ENCODE measurements at places on chromosomes 16 and 17.

GRCh38 chr17:63024716-63025115 is 58.7 kb downstream of the TANC2 start:
- DNase-seq = no peak

GRCh38 chr16:71448274-71448866 is 6.5 kb upstream of the TLE7 start:
- DNase-seq = no peak

- DNase-seq = no peak
These were observed 87.5 kb upstream of the WSB1 start for GRCh38 chr17:27206447-27206846.

GRCh38 chr16:13606804-13607203 is 313.1 kb upstream of the ERCC4 start:
- DNase-seq = no peak

DNA sequence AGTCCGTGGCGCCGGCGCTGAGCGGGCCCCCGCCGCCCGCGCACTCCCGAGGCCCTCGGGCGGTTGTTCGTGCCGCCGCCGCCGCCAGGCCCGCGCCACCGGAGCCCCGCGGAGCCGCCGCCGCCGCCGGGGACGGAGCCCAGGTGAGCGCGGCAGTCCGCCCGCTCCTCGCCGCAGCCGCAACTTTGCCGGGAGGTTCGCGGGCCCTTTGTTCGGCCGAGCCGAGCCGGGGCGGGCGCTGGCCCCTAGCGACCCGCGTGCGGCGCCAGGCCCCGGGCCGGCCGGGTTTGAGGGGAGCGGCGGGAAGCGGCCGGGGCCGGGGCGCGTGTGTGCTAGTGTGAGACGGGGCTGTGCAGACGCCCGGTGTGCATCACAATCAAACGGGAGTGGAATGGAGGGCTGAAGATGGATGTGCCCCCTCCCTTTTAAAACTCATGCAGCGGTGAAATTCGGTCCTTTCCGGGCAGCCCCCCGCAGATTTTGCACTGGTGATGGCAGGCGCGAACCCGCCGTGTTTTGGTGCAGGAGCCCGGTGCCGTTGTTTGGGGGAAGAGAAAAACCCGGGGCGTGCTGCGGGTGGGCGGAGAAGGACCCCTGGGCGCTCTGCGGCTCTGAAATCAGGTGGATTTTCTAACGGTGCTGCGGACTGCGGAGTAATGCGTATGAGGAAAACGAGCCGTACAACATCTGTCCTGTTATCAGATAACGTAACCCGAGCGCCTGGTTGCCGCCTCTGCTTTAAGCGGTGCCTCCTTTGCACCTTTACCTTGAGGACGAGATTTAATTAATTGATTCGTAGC is 823 bp downstream of the TNRC6C start:
- DNase-seq = peak; percentile 33

DNA sequence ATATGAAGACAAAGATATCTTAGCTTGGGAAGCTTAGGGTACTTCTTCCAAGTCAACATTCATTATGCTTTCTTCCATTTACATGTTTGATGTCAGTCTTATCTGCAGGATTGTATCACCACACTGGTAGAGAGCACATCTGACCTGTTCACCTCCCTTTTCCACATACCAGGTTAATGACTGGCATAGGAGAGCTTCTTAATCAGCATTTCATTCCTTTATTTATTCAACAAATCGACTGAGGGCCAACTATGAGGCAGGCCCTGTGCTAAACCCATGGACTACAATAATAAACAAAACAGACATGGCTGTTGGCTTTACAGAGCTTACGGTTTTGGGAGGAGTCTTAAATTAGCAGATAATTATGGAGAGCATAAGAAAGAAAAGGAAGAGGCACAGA is 378.1 kb upstream of the CDH11 start:
- no peak for DNase-seq

DNA sequence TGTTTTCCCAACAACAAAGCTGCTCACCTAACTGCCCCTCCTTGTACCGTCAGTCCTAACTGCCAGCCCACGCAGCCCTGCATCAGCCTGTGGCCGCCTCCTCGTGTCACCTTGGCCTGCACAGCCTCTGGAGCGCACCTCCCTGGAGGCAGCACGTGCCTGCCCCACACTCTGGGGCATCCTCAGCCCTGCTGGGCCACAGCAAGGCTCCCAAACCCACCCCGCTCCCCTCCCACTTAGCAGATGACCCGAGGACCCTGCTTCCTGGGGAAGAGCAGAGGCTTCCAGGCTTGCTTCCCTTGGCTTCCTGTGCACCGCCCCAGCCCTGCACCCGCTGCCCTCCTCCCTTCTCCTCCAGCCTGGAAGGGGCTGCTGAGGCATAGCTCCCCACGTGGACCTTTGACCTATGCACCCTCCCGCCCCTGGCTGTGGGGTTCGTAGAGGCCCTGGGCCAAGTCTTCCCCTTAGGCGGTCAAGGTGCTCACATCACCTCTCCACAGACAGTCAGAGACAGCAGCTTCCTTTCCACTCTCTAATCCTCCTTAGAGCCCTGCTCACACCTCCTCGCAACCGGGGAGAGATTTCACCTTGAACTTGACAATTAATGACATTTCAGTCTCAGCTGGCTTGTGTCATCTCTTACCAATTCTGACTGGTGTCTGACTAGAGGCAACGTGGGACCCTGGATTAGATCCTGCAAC is 115.0 kb downstream of the MGAT5B start:
- DNase-seq = peak; percentile 64

- no peak for DNase-seq
These were observed 76.3 kb downstream of the JPH3 start for GRCh38 chr16:87678618-87679017.

DNA sequence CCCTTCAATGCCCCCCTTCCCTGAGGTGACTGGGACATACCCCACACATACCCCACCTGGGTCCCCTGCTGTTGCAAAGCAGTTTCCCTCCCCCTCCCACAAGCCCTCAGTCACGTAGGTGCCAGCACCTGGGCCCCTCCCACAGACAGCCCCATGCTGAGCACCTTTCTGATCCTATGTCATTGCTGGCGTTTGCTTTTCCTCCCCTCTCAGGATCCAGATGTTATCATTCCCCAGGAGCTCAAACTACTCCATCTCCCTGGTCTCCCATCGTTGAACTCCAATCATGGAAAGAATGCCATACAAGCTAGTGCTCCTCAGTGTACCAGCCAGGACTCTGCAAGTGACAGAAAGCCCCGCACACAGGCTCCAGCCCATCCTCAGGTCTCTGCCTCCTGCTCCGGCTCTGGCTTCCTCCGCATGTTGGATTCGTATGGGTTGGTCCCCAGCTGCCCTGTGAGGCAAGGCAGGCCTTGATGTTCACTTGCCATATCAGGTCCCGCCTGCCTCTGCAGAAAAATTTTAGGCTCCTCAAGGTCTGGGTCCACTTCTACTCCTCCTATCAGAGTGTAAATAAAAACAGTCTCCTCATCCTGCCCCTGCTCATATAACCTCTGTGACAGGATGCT is 31.4 kb upstream of the MED9 start:
- no peak for DNase-seq

GRCh38 chr16:22001591-22001990 is 675 bp upstream of the PDZD9 start:
- no peak for DNase-seq

GRCh38 chr16:55323637-55324271 is at the start of gene IRX6:
IRX6 (plus strand) TSS chr16:55324203; CDS start chr16:55325092, 889 bp downstream.
- DNase-seq = no peak

DNA sequence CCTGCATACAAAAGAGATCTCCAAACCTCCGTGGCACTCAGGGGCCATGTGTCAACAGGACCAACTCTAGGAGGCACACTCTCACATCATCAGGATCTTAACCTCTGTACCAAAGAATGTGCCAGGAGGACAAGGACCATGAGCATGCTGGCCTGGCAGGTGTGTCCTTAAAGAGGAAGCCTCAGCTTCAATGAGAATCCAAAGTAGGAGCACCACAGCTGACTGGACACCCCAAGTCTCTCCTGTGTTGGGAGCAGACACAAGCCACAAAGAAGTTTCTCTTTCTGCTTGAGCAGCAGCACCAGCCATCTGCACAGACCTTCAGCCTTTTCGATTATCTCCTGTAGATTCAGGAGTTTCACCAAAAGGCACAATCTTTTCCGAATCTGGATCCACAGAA is 1734.5 kb downstream of the TP53TG3F start:
- no peak for DNase-seq

GRCh38 chr17:74773871-74774286 is 2.3 kb downstream of the NAT9 start:
- no peak for DNase-seq

DNA sequence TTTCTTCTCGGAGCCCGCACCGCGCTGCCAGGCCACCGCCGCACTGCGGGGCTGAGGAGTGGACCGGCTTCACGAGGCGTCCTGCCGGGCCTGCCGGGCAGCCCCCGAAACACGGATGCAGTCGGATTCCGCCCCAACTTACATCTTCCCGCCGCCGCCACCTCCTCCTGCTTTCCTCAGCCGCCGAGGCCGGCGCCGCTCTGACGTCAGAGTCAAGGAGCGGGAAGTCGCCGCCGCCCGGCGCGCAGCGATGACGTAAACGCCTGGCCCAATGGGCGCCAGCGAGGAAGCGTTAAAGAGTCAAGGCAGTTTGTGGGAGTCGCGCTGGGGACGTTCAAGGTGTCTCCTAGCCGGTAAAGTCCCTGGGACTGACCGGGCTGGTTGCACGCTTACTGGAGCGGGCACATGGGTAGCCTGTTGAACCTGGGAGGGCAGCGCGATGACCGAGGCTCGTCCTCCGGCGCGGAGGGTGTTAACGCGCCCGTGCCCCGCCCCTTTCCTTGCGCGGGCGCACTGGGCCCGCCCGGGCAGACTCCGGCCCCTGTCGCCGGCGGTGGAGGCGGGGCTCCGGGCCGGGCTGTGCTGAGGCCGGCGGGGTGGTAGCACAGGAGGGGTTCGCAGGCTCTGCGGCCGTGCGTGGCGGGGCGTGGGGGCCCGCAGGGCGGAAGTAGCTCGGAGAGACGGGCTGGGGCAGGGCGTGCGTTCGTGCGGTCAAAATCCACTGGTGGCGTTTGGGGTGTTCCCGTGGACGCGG is at the start of gene RNPS1:
Gene RNPS1 (minus strand): TSS at position 214 of the 754 bp plus-strand sequence. CDS start 3,483 bp downstream, outside the sequence.
- DNase-seq = peak; percentile 94

DNA sequence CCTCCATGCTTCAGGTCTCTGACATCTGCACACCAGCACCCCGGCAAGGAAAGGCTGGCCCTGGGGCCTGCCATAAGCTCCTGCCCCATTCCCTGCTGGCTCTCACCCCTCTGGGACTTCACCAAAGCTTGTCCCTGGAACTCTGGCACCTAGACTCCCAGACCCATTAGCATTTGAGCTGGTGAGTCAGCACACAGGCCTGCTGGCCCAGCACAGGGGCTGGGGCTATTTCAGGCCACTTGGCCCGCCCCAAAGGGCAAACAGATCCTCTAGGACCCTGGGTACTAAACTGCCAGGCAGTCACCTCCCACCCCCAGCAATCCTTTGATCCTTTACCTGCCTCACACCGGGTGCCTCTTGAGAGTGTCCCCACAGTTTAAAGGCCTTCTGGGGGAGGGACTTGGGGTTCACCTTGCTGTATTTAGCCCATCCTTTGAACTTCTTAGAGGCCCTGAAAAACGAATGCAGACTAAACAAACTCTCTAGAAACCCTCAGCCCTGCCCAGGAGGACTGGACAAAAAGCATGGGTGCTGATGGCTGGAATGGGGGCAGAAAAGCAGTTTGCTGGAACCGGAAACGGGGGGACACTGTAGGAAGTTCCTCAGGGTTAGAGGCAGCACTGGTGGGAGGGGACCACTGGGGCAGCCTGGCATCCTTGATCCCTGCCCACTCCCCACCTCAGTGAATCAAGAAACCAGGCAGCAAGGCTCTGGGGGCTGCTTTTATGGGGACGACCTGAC is 3.2 kb upstream of the SAMD14 start:
- peak; percentile 85 for DNase-seq

DNA sequence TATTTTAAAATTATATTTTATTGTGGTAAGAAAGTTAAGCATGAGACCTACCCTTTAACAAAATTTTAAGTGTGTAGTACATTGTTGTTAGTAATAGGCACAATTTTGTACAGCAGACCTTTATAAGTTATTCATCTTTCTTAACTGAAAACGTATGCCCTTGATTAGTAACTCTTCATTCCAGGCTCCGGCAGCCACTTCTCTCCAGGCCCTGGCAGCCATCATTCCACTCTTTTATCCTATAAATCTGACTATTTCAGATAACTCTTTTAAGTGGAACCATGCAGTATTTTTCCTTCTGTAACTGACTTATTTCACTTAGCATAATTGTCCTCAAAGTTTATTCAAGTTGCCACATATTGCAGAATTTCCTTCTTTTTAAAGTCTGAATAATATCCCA is 348.2 kb downstream of the CDH11 start:
- DNase-seq = no peak

DNA sequence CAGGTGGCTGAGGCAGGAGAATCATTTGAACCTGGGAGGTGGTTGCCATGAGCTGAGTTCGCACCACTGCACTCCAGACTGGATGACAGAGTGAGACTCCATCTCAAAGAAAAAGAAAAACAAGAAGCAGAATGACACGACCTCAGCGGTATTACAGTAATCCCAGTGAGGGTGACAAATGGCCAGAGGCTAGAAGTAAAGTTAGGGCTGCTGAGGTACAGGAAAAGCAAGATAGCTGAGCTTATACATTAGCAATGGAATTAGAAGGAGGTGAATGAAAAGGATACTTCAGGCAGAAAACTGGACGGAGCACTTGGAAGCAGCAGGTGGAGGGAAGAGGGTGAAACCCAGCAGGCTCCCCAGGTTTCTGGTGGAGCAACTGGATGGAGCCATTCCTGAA is 26.1 kb upstream of the AMZ2 start:
- no peak for DNase-seq

- no peak for DNase-seq
These were observed 7.7 kb upstream of the TEKT3 start for GRCh38 chr17:15349119-15349518.

GRCh38 chr17:35238821-35239220 is 4.1 kb upstream of the SLFN5 start:
- no peak for DNase-seq

GRCh38 chr16:78519896-78520295 is 420.4 kb downstream of the WWOX start:
- no peak for DNase-seq

- no peak for DNase-seq
These were observed 31.8 kb downstream of the TMEM204 start for GRCh38 chr16:1565083-1565805.

DNA sequence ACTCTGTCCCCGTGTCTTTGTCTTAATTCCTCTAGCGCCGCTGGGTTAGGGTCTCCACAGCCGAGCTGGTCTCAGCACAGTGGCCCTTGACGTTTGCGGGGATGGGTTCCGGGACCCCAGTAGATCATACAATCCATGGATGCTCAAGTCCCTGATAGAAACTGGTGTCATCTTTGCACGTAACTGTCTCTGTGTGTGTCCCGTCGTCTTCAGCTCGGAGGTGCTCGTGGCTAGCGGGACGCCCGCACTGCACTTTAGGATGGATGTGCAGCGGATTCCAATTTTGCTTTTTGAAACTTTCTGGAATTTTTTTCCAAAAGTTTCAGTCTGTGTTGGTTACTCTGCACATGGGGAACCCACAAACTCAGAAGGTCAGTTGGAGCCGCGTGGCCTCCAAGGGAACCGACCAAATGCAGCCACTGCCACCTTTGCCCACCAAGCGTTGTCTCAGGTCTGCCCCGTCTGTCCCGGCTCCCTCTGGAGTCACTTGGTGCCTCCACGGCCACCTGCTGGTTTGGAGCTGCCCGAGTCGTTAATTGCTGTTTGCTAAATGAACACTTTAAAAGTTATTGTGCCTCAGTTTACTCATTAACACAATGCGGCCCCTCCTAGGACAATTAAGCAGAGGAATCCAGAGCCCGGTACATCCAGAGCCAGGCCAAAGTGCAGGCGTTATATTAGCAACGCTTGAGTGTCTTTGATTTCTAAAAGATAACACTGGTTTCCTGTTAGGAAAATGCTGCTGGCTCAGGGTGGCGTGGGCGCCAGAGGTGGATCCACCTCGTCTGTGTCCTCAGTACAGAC is 5.3 kb upstream of the DPEP1 start:
- no peak for DNase-seq

GRCh38 chr16:49650603-49651002 is 205.3 kb downstream of the ZNF423 start:
- DNase-seq = no peak
